NCI-H2171 (cell line): ENCODE measurements at places on chromosomes 1 and 21.

DNA sequence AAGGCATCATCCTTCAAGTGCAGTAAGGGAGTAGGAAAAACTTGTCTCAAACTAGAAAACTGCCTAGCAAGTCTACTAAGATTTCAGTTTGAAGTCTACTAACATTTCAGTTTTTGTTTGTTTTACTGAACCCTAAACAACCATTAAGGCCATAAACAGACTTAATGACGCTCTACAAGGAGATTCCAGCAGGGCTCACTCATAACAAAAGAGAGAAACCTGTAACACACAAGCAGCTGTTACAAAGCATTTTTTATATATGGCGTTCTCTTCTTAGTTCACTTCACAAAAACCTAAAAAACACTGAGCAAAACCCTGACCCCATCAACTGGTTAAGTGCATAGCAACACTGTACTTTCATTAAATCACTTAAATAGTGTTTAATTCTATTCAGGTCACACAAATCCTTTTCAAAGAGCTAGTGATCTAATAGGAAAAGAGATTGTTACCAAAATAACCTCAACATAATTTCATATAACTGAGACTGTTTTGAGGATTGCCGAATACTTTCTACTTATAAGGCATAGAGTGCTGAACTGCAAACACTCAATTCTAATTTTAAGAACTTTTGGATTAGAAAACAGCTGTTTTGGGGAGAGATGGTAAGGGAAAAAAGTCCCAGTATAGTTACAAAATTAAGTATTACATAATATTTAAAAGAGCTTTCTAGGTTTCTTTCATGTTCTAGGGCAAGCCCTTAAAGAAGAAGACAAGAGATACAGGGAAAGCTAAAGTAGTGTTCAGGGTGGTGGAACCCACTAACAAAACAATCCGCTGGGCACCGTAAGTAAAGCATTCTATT is 1.4 kb downstream of the B3GALNT2 start:
- DNase-seq = no peak

GRCh38 chr21:34559089-34559631 is 47.1 kb upstream of the KCNE1 start:
- DNase-seq = no peak

- DNase-seq = no peak
Observed at GRCh38 chr1:185938396-185938795, 204.2 kb downstream of the HMCN1 start.

GRCh38 chr21:31660259-31660565 is 719 bp downstream of the SOD1 start:
- DNase-seq = peak; percentile 10

DNA sequence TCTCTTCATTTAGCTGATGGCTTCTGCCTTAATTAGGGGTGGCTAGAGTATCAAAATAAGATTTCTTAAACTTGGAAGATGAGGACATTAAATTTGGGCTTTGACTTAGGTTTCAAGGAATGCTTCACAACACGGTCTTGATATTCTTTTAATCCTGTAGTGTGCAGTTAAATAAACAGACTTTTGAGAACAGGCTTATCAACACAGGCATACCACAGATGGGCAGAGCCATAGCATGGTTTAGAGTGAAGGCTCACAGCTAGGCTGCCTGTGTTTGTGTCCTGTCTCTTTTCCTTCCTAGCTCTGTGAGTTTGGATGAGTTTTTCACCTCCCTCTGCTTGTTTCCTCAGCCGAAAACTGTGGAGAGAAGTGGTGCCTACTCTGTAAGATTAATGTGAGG is 102.3 kb upstream of the IPO9 start:
- no peak for DNase-seq

- DNase-seq = no peak
Observed at GRCh38 chr1:85606414-85606800, 25.8 kb downstream of the CCN1 start.

DNA sequence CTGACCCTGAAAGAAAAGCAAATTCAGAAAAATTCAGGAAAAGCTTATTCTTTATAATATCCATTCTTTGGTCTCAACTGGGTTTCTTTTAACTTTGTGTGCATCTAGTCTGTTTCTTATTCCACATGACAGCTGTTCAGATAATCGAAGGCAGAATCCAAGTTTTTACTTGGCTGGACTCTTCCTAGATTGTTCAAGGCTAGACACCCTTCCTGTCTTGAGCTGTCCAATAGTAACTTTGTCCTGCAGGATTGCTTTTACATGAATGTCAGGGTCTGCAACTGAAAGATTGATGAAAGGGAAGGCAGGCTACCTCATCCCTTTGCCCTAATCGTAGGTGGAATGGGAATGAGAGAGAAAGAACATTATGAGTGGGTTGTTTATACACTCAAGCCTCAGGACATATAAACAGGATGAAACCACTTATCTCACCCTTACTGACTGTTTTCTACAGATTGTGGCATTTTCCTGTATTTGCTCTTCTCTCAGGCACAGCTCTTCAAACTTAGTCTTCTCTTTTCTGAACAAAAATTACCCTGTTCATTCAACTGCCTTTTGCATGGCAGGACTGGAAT is 76.9 kb downstream of the LEPR start:
- no peak for DNase-seq

DNA sequence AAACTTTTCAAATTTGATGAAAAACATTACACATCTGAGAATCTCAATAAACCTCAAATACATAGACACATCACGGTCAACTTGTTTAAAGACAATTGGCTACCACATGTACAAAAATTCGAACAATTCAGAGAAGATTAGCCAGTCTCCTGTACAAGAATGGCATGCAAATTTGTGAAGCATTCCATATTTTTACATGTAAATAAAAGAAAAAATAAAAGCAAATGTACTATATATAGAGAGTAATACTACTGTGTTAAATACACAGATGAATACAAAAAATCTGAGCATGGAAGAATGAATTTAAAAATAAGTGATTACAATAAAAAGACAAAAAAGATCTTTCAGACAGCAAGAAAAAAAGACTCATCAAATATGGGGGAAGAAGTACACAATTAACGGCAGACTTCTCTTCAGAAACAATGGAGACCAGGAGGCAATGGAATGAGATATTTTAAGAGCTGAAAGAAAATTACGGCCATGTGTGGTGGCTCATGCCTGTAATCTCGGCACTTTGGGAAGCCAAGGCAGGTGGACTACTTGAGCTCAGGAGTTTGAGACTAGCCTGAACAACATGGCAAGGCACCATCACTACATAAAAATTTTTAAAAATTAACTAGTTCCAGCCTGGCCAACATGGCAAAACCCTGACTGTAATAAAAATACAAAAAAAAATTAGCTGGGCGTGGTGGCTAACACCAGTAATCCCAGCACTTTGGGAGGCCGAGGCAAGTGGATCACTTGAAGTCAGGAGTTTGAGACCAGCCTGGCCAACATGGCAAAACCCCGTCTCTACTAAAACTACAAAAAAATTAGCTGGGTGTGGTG is 23.2 kb downstream of the HAX1 start:
- no peak for DNase-seq

DNA sequence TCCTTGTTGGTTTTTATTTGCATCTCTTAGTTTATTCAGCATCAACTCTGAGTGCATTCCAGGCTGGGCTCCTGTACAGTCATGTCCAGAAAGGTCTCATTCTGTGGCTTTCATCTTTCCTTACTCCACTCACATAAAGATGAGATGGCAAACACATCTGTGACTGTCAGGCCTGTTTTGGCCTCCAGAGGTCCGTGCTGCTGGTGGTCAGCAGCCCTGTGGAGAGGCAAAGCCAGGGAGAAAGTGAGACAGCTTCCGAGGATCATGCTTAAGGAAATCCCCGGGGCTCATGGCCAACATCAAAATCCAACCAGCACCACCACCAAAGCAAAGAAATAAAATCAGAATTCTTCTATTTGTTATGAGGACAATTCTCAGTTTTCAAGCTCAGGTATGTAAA is 96.1 kb upstream of the HIVEP3 start:
- no peak for DNase-seq

DNA sequence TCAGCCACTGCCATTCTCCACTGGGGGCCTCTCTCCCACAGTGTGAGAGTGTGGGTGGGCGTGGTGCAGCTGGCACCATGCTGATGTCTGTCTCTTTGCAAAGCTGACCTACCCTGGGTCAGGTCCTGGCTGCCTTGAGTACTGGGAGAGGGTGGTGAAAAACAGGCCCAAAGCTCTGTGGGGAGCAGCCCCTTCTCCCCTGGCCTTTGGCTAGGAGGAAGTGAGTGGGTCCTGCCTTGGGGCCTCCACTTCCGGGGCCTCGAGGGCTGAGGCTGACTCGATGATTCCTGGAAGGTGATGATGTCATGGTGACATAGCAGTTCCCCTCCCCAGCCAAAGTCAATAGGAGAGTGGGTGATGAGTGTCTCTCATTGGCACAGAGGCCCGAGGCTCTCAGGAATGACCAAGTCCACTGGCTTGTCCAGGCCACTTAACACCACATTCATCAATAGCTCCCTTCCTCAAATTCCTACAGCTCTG is 53.0 kb downstream of the IER5 start:
- DNase-seq = no peak

DNA sequence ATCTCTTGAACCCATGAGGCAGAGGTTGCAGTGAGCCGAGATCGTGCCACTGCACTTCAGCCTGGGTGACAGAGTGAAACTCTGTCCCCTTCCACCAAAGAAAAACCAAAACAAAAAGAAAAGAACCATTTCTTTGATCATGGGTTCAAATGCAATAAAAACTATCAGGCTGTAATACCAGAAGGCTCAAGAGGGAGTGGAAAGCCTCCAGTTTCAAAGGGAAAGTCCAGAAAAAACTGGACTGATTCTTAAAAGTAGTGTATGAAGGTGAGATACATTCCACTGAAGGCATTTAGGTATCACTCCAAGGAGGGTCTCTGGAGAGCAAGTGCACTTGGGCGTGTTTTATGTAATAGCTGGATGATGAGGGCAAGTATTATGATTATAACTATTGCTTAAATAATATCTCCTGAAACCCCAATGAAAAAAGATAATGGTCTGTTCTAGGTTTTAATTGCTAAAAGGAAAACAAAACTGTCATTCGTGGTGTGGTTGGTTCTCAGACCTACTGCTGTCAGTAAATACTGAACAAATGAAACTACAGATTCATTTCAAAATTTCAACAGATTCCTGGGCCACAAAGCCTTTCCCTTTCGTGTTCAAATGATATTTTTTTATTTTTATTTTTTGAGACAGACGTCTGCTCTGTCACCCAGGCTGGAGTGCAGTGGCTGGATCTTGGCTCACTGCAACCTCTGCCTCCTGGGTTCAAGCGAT is 6.0 kb upstream of the CAMTA1 start:
- DNase-seq = no peak

DNA sequence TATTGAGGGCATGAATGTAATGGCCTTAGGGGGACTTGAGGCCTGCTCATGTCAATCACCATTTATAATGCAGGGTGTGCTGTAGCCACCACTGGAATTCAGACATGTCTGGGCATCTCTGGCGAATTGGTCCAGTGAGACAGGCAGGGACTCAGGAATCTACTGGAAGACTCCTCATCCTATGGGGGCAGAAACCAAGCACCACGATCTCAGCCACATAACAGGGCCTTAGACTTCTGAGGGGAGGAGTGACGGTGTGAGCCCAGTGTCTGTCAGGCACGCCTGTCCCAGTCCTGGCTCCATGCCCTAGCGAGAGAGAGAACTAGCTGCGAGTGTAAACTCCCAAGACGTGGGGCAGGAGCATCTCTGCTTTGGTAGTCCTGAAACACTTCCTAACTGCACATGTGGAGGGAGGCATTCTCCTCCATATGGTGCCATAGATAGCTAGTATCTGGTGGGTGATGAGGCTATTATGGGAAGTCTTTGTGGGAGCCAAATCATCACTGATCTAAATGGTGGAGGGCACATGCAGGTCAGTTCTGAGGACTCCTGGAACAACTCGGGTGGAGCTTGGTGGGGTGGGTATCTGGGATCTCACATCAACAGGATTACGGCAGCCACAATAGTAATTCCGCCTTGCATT is 29.8 kb upstream of the KIAA0040 start:
- no peak for DNase-seq

DNA sequence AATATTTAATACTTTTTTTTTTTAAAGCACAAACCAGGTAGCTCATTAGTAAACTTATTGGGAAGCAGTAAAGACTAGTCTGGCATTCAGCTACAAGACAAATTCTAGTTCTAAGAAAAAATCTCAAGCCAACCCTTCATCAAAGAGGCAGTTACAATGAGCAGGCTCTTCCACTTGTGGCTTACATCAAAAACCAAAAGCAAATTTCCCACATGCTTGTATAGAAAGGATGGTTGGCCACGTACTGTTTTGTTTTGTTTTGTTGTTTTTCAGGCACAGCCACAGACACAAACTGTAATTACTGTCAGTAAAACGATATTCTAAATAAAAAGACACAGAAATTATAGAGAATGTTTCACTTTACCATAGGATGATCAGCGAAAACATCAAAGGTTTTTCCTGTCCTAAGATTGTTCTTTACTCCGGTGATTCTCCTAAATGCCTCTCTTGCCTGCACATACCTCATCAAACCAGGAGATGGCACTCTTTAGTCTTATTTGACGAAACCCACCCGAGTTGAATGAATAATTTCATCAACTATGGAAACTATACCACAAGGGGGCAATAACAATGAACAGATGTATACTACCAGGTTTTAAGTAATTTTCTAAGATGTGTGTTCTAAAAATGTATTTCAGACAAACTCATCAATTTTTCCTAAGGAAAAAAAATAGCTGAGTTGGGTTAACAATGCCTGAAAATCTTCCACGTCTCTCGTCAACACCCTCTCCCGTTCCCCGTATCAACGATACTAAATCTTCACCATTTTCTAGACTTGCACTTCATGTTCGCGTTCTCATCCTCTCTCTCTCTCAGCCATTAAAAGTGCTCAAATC is 26.9 kb downstream of the RPL5 start:
- peak; percentile 80 for DNase-seq

GRCh38 chr1:3146907-3147306 is 77.9 kb downstream of the PRDM16 start:
- no peak for DNase-seq

GRCh38 chr21:46196733-46197132 is 12.5 kb upstream of the SPATC1L start:
- no peak for DNase-seq

DNA sequence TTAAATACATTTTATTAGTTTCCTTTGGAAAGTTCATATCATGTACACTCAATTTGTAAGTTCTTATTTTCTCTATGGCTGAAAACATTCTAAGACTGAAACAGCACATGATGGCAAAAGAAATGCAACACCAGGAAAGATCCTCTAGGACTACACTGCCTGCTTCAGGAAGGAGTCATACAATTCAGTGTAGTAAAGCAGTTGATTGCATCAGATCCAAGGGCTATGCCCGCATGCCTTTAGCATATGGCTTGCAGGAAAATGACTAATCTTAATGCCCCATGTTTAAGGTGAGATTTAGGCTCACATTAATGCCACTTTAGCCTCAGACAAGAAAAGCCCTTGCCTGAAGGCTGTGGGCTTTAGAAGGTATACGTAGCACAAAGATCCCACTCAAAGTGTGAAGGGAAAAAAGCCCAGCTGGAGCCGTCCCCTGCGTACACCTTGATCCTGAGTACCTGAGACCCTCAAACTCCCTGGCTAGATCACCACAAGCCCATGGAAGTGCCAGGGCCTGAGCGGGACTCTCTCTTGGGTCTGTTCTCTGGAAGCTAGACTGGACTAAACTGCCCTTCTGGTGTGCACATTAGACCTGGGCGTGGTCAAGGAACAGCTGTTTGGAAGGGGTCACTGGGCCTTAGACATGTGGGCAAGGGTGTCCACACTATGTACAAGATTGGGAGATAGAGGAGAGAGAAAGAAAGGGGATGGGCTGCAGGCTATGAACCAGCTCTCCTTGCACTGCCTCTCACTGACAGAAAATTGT is 52.9 kb downstream of the ESRRG start:
- DNase-seq = no peak

GRCh38 chr1:222644636-222644980 is 26.7 kb downstream of the MIA3 start:
- DNase-seq = no peak
